SJSA1 (cell line): ENCODE measurements at places on chromosomes 3 and 15. TPM values are rescaled to one million over a fixed set of nuclear protein-coding genes. Genes with fewer than 3 reads are reported as not detected.

- DNase-seq = no peak
Observed at GRCh38 chr3:157918402-157918801, 187.8 kb downstream of the SHOX2 start.

GRCh38 chr3:14646131-14646573, 5.4 kb upstream of the CCDC174 start:
- no peak for DNase-seq

FAM227B gene
- total RNA-seq = 3.3 and 7.1 TPM in 2 replicates

DNA sequence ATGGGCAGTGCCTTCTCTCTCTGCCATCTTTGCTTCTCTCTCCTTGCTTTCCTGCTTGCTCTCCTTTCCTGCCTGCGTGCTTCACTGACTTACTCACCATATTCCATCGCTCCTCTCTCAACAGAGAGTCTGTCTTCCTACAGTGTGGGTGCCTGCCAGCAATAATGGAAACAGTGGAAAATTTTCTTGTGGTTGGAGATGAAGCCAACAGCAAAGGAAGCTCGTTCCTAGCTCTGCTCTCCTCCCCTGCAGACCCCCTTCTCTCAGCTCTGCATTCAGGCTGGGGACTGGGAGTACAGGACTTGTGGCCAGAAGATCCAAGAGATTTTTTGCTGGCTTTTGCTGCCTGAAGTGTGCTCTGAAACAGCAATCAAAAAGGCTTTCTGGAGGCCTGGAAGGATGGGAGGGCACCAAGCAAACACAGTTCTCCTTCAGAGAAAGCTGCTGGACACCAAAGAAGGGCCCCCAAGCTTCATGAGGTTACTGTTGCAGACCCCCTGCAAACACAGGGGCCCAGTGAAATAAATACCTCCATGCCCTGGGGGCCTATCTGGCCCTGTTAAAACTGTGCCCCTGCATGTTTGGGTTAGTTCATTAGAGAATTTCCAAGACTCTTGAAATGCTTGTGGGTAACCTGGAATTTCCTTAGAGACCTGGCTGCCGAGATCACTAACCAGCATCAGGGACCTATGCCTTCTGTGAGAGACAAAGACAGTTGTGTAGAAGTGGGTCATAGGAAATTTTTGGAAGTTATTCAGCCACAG, 149.9 kb upstream of the RASGRP1 start:
- peak; percentile 84 for DNase-seq

DAZL gene
- total RNA-seq = not detected in 2 replicates

GRCh38 chr3:66083096-66083678, 44.5 kb upstream of the MAGI1 start:
- DNase-seq = no peak

DNA sequence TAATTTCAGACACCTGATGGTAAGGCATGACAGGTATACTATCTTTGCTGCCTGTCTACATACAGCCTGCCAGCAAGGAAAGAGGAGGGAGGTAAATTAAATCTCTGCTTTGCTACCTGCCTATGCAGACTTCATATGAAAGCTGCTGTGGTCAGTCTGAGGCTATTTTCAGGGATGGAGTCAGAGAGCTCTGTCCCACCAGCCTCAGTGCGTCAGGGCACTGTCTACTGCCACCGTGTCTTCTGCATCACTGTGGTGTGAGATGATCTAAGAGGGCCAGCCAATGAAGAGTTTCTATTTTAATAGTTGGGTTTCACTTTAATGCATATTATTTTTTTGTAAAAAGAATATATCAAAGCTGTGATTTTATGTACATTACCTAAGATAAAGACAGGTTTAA, 125.6 kb downstream of the CADPS start:
- DNase-seq = no peak

- peak; percentile 82 for DNase-seq
Observed at GRCh38 chr3:106560451-106560966, 691.7 kb upstream of the CBLB start.

CLRN1 gene
- total RNA-seq = not detected in 2 replicates

DNA sequence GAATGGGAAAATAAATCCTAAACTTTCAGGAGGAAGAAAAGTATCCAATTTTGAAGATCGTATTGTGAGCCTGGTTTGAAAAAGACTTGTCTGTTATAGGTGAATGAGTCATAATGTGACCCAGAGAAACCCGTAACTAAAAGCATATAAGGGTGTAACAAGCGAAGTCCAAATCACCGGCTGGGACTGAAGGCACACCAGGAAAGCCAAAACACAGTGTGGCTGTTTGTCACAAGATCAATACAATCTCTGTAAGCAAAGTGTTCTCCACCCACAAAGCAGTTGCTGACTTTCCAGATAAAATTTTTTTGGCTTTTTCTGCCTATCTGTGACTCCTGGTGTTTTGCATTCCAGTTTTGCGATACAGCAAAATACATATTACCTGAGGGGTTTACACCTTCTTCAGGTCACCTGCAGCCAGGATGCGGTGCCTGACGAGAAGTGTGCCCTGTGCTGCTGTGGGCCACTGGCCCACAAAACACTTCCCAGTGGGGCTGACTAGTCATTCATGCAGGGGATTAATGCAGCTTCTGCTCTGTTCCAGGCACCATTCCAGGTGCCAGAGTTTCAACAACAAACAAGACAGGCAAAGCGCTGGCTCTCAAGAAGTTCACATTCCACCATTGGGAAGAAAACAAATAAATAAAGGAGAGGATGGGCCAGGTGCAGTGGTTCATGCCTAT, 14.4 kb downstream of the HES1 start:
- DNase-seq = no peak
